Activated naive CD4-positive, alpha-beta T cell treated with Interleukin-2 at 50 U/mL for 16 hours (primary cell): ENCODE measurements at places on chromosomes 5 and 9.

DNA sequence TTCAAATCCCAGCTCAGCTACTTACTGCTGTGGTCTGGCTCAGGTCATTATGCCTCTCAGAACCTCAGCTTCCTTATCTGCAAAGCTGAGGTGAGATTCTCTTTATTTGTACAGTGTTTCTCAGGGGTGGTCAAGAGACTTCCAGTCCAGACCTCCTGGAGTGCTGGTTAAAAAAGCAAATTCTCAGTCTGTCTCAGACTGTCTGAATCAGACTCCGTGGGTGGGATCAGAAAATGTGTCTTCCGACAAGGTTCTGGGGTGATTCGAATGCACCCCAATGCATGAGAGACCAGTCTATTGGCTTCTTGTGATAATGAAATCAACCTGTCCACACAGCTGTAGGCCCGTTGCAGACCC, 137.7 kb upstream of the SMIM23 start:
- DNase-seq = no peak

DNA sequence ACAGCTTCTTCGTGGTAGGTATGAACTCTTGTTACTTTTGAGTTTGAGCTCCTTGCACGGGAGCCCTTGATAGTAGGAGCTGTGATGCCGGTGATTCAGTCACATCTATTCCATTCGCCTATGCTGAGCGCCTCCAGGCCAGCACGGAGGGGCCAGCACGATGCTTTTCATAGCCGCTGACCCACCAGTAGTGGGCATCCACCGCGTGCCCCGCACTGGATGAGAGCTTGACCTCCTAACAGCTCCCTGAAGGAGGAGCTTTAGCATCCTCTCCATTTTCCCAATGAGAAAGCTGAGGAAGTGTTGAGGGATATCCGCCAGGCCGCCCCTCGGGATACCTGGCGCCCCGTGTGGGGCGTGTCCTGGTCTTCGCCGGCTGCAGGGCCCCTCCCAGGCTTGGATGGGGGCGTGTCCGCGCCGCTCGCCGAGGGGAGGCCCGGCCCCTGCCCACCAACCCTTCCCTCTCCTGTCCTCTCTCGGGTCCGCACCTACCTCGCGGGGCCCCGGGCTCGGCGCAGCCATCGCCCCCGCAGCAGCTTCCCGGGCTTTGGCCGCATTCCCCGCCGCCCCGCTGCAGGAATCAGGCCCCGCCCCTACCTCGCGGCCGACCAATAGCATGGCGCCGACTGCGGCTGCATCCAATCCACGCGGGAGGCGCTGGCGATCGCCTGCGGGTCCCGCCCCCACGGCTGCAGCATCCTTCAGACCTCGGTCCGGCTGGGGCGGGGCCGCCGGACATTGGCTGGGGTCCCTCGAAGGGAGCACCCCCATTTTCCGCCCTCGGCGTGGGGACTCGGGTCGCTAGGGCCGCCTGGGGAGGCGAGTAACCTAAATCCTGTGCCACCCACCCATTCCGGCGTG, at the start of gene PIP5KL1:
Gene PIP5KL1, minus strand, starts transcription at position 547 of the 861 bp plus-strand sequence. Its CDS starts 25 bp downstream, at position 522.
- DNase-seq = peak; percentile 79

- DNase-seq = no peak
These were observed 105.1 kb downstream of the BRINP1 start for GRCh38 chr9:119264165-119264564.

DNA sequence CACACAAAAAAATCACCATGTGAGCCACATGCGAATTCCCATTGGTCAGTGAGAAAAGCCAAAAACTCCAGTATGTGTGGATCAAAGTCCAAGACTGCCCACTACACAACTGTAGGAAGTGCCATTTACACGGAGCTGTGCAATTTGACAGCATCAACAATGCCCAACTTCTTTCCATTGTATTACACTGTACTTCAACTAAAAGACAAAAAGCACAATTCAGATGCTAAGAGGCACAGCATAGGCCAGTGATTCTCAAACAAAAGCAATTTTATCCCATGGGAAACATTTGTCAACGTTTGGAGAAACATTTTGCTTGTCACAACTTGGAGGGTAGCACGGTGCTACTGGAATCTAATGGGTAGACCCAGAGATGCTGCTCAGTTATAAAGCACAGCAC, 39.8 kb downstream of the IARS1 start:
- no peak for DNase-seq

- DNase-seq = no peak
These were observed 318.9 kb upstream of the RIOK2 start for GRCh38 chr5:97501965-97502305.

DNA sequence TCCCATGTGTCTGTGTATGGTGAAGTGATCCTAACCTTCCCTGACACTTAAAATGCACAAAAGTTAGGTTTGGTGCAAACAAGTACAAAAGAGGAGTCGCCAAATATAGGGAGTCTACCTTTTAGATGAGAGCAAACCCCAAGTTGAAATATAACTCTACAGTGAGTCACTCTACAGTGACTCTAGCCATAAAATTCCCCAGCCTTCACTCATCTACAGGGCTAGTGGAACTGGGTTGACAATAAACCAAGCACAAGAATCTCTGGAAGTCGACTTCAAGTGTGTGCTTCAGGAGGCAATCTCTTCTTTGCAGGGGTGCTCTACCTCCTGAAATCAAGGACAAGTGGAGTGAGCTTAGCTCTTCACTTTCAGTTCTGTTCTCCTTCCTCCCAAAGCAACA, 3.3 kb downstream of the SHISAL2B start:
- DNase-seq = no peak

GRCh38 chr9:37943345-37944265, 39.7 kb upstream of the SLC25A51 start:
- no peak for DNase-seq

GRCh38 chr5:76180814-76181805, 97.9 kb downstream of the SV2C start:
- DNase-seq = peak; percentile 11

DNA sequence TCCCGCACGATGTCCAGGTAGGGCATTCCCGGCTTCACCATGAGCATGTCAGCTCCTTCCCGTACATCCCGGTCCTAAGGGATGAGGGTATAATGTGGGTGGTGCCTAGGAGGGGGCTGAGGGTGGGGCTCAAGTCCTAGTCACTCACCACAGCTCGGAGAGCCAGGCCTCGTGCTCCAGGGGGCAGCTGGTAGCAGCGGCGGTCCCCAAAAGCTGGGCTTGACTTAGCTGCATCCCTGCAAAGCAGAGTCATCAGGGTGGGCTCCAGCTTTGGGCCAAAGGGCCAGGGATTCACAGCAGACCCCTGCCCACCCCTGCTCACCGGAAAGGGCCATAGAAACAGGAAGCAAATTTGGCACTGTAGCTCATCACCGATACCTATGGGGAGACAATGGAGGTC, 11.6 kb downstream of the ALAD start:
- no peak for DNase-seq

DNA sequence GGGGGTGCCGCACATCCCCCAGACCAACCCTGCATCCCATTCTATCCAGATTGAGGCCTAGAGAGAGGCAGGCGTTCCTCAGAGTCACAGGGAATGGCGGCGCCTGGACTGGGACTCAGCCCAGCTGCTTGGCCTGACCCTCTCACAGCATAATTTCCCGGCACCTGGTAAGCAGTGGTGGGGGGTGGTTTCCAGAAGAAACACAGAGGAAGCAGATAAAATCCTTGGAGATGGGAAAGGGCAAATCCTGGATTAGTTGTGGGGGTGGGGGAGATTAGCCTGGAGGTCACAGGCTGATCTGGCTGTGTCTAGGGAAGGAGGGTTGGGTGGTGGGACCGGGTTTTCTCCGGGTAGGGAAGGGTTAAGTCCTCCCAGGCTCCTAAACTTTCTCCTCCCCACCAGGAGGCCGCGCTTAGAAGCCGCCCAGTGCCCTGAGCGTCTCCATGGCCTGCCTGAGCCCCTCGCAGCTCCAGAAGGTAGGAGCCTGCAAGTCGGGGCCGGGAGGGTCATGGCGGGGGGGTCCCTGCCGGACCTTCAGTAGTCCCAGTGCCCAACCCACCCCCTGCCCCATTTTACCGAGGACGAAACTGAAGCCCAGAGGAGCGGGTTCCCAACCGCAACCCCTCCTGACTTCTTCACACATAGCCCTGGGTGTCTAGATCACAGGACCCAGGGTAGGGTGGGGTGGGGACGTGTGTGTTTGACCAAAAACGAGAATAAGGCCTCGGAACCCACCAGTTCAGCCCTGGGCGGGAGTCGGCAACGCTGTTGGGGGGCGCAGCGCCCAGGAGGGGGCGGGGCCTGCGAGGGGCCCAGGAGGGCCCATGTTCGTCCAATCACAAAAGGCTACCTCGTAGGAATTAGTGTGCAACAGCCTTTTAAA, 1.3 kb downstream of the PHYHD1 start:
- DNase-seq = no peak

DNA sequence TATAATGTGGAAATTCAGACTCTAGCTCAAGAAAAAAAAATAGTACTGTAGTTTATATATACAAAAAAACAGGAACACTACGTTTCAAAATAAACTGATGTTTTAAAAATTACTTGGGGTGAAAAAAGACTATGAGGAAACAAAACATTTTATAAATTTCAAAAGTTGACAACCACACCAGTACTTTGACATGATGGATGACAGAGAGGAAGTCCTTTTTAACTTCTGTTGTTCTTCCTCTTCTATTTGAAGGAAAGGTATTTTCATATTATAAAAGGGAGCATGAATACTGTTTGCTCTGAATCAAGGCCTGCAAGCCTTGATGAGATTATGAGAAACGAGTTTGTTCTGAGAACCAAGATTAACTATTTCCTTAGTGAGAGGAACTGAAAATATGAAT, 456.9 kb downstream of the TAF11L14 start:
- no peak for DNase-seq

- DNase-seq = no peak
These were observed 23.1 kb downstream of the NIM1K start for GRCh38 chr5:43215073-43215631.

- no peak for DNase-seq
These were observed 243.8 kb downstream of the COX7C start for GRCh38 chr5:86861512-86861911.

DNA sequence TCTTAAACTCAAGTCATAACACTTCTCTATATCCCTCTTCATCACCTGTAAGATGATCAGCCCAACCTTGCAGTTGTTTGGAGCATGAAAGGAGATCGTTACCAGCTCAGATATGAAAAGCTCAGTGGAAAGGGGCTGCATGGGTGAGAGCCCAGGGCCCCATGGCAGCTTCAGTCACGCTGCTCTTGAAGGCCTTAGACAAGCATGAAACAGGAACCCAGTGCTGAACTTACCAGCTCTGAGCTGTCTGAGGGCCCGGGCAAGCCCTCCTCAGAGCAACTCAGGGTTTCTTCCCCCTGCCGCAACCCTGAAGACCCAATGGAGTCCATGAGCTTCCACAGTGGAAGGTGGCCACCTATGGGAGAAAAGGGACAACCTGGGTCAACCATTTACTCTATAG, 3.3 kb downstream of the HK3 start:
- DNase-seq = no peak

DNA sequence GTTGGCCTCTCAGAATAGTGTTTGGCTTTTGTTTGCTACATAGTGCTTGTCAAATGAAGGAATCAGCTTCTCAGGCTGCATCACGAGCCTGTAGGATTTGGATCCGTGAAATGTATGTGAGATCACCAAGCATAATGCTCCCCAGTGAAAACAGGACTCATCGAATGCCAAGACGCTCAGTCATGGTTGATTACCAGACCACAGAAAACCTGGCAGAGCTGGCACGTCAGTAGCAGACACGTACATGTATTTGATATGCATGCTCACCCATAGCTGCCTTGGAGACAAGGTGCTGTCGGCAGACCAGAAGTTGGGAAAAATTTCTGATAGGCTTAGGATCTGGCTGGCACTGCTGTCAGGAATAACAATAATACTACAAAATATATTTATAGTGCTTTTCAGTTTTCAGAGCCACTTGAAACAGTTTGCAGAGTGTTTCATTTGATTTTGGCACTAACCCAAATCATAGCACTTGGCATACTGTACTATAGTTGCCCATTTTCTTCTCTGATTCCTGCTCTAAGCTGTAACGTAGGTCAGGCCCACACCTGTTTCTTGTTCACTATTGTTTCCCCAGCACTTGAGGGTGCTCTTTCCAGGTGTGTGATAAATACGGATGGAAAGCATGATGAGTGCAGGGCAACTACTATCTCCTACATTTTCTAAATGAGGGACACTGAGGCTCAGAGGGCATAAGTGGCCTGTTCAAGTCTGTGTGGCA, 226.1 kb downstream of the NR3C1 start:
- DNase-seq = no peak

DNA sequence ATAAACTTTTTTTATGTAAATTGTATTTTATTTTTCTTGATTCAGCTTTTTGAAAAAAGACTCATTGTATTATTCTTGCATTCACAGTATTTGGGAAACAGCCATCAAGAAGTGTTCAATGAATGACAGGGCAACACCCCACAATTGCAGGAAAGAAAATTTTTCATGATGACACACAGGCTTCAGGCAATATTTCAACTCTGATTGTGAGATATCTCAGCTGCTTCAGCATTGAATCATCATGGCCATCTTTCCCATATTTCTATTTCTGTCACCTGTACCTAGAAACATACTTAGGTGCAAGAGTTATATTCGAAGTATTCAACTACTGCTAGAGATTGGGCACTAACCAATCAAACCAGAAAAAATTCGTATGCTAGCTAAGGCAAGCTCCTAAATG, 446.0 kb downstream of the ISL1 start:
- DNase-seq = no peak

DNA sequence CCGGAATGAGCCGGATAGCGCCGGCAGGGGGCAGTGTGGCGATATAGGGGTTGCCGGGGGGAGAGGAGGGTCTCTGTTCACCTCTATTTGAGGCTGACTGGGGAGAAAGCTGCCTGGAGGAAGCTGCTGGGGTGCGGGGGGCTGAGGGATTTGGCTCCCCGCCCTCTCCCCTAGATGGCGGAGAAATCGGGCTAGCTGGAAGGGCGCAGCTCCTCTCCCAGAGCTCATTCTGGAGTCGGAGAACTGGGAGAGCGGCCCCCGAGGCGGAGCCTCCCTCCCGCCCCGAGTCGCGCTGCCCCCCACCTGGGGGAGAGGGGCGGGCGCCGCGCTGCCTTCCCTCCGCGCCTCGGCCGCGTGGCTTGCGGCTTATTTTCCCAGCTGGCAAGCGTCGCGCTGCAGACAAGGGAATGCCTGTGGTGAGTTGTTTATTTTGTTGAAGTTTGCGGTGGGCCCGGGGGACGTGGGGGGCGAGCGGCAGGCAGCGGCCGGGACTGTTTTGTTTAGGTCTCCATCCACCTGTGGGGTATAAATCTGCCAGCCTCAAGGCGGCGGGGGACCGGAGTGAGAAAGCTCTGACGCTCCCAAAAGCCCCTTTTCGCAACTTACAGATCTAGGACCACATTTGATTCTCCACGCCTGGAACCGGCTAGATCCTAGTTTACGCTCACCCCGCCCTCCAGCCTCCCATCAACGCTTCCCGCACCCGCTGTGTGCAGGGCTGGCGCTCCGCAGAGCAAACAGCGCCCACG, 4.1 kb upstream of the RGMB start:
- peak; percentile 50 for DNase-seq
